Activated CD4-positive, alpha-beta T cell treated with anti-CD3 and anti-CD28 coated beads, Interleukin-2, amount 50 U/mL, for 24 hours (primary cell): ENCODE measurements at places on chromosomes 7 and 10.

DNA sequence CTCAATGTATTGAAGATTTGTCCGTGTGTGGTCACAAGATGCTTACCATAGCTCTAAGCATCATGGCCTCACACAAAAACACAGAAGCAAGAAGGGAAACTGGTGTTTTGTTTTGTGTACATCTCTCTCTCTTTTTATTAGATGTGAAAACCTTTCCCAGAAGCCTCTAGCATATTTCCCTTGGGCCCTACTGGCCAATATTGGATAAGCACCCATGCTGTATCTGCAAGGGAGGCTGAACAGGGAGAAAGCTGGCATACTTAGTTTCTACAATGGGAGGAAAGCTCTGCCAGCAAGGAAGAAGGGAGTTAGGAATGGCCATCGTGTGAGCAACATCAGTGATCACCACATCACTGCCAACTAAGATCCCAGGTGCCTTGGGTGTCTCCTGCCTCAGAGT lies 9.6 kb upstream of the NAMPT start:
- DNase-seq = no peak

DNA sequence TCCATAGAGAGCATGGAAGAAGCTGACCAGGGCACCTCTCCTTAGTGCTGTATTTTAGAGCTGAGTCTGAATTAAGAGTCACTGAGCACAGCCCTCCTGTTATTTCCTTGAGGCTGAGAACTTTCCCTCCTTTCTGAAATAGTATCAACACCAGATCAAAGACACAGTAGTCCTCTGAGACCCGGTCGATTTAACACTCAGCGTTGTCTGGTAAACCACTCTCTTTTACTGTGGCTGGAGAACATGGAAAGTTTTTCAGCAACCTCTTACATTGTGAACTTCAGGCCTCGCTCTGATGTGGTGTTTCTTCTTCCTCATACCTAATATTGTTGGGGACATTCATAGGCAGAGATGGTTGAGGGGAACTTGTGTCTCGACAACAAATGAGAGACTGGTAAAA lies 202.0 kb upstream of the MTPN start:
- DNase-seq = no peak

- no peak for DNase-seq
Observed at GRCh38 chr7:251005-251404, 39.0 kb upstream of the FOXL3 start.

DNA sequence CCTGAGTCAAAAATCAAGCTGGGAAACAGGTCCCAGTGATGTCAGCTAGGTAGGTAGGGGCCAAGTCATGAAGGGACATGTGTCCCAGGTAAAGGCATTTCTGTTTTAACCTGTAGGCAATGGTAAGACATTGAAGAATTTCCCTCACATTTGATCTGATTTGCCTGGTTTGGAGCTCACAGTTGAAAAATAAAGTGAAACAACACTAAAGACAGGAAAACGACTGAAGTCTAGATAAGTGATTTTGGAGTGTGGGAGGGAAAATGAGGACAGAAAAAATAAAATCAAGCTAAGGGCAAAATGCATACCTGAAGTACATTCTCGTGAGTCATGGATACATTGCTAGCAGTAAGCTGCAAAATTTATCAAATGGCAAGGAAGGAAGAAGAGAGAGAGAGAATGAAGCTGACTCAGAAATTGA lies 169.9 kb downstream of the SKIDA1 start:
- no peak for DNase-seq

DNA sequence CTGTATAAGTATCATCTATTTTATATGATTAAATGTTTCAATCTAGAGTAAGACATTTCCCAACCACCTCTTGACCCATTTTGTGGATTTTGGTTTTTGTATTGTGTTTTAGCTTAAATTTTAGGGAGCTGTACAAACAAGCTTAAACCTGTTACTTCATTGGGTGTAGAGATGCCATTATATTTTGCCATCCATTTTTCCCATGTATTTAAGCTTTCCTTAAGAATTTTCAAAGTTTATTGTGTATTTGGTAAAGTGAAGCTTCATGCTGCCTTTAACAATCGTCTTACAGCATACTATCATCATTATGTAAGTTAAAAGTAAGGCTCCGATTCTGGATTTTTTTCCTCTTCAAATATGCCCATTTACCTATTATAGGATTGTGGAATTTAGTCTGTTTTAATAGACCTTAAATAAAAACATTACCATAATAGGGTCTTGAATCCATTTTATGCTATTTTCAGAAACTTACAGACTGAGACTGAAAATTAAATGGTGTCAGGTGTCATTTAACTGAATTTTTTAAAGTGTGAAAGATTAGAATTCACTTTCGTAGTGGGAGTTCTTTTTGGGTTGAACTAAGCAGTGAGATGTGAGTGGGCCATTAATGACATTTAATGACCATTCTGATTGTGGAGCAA lies 2.2 kb downstream of the KMT2E start:
- no peak for DNase-seq

- DNase-seq = no peak
Observed at GRCh38 chr10:125123476-125124114, 36.8 kb downstream of the CTBP2 start.

- no peak for DNase-seq
Observed at GRCh38 chr7:27112361-27112760, 9.9 kb upstream of the HOXA2 start.

DNA sequence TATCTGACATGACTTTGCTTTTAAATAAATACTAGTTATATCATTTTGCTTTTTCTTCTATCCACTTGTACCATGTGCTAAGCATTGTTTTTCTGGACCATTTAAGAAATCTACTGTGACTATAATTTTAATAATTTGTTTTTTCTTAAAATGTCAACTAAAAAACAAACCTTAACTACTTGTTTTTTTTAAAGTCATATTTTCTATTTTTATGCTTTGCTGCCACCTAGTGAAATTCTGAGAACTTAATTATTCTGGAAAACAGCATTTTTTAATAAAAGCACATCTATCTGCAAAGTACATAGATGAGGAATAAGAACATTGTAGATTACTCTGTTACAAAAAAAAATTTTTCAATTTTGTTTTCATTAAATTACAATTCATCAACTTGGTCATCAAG lies 47.4 kb downstream of the ORC5 start:
- no peak for DNase-seq

GRCh38 chr7:155136619-155137243 lies 66.6 kb downstream of the HTR5A start:
- no peak for DNase-seq

- no peak for DNase-seq
Observed at GRCh38 chr7:121490309-121490708, 94.2 kb upstream of the FAM3C start.

- DNase-seq = no peak
Observed at GRCh38 chr10:97329766-97330165, 4.8 kb downstream of the FRAT2 start.

- no peak for DNase-seq
Observed at GRCh38 chr10:96857301-96858012, 25.4 kb downstream of the LCOR start.

DNA sequence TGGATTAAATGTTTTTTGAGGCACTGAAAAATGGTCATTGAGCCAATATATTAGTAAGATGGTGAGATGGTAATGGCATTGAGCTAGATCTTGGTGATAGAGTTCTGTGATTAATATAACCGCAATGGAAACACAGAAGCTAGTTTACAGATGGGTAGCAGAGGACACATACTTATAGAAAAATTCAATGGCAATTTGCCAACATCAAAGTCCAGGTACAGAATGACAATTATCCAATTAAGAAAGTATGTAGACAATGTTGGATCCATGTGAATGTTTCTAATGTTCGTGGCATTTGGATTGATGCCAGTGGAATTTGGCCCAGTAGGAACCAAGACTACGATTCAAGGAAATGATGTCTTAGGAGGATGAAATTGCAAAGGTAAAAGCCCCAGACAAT lies 187.8 kb downstream of the GNAT3 start:
- no peak for DNase-seq

DNA sequence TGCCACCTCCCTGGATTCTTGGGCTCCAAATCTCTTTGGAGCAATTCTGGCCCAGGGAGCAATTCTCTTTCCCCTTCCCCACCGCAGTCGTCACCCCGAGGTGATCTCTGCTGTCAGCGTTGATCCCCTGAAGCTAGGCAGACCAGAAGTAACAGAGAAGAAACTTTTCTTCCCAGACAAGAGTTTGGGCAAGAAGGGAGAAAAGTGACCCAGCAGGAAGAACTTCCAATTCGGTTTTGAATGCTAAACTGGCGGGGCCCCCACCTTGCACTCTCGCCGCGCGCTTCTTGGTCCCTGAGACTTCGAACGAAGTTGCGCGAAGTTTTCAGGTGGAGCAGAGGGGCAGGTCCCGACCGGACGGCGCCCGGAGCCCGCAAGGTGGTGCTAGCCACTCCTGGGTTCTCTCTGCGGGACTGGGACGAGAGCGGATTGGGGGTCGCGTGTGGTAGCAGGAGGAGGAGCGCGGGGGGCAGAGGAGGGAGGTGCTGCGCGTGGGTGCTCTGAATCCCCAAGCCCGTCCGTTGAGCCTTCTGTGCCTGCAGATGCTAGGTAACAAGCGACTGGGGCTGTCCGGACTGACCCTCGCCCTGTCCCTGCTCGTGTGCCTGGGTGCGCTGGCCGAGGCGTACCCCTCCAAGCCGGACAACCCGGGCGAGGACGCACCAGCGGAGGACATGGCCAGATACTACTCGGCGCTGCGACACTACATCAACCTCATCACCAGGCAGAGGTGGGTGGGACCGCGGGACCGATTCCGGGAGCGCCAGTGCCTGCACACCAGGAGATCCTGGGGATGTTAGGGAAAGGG lies 913 bp downstream of the NPY start:
- no peak for DNase-seq

GRCh38 chr10:127759276-127759675 lies 22.3 kb downstream of the FOXI2 start:
- DNase-seq = no peak

DNA sequence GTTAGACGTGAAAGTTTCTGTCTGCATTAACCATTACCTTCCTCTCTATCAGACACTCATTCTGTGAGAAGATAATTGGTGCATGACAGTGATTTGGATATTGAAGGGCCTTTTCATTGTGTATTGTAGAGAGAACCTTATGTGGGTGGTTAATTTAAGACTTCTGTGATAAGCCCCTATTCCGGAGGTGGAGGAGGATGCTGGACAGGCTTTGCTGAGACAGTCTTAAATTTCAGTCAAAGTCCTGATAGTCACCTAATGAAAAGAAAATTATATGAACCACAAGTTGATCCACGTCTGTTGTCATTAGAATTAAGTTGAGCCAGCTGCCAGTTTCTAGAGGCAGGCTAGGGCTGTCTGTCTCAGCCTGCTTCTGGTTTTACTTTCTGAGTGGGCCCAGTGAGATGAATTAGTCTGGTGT lies 62.9 kb downstream of the CELF2 start:
- DNase-seq = no peak

GRCh38 chr10:8057636-8058273 lies 3.3 kb downstream of the GATA3 start:
- no peak for DNase-seq

GRCh38 chr7:126727930-126728391 lies 524.8 kb downstream of the GRM8 start:
- DNase-seq = no peak
